Neural crest cell (in vitro differentiated cells): ENCODE measurements at places on chromosomes 12 and 14. TPM values are rescaled to one million over a fixed set of nuclear protein-coding genes. Genes with fewer than 3 reads are reported as not detected.

GRCh38 chr14:61627612-61628011 is 67.7 kb upstream of the HIF1A start:
- H3K27me3 ChIP-seq = no peaks in the 10 kb centered on the region
- H3K36me3 ChIP-seq = no peaks in the 10 kb centered on the region
- no peak for DNase-seq
- peaks cover 18% of the 10 kb centered on the region for H3K4me1 ChIP-seq
- H3K27ac ChIP-seq = no peak overlapping the region
- H3K4me3 ChIP-seq = no peak overlapping the region

DNA sequence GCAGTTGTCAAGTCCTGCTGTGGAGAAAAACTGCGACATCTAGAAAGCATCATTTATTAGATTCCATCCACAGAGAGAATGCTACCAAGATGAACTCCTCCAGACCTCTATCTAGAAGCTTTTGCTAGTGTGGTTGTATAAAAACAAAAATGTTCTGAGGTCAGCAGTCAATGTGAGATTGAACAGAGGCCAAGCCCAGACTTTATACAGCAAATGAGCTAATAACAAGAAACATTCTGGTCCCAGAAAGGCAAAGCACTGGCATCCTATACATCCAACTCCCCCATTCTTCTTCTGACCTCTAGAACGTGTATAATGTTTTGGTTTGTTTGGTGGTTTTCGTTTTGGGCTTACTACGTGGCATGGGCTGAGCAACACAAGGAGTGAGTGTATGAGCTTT is 26.7 kb upstream of the RIN3 start:
- peaks cover 23% of the 10 kb centered on the region for H3K4me1 ChIP-seq
- H3K36me3 ChIP-seq = no peaks in the 10 kb centered on the region
- H3K27me3 ChIP-seq = no peaks in the 10 kb centered on the region
- H3K4me3 ChIP-seq = no peak overlapping the region

- H3K4me3 ChIP-seq = no peak overlapping the region
- no peaks in the 10 kb centered on the region for H3K4me1 ChIP-seq
- no peaks in the 10 kb centered on the region for H3K27me3 ChIP-seq
- DNase-seq = no peak
Measured at GRCh38 chr12:92378682-92379479, 233.2 kb upstream of the BTG1 start.

DNA sequence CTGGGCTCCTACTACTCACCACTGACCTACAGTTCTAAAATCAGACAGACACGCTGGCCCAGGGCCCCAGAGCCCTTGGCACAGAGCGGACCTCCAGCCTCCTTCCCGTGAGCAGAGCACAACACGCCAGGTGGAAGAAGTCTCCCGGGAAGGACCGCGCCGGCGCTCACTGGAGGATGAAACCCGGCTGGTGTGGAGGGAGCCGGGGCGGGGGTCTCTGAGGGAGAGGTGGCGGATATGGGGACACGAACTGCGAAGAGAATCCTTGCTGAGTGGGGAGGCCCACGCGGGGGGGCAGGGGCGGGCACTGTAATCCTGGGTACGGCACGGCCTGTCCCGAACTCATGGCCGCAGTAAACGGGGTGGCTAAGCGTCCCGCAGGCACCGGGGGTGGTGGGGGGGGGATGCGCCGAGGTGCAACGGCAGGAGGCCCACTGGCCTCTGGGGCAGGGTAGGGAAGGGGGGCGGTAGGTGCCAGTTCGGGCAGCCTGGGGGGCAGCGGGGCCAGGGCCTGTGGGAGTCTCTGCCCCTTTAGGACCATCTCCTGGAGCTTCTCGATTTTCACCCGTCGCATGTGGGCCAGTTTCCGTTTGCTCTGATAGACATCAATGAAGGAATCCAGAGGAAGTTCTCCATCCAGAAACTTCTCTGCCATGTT is 28.8 kb downstream of the VPS37B start:
- no peaks in the 10 kb centered on the region for H3K27me3 ChIP-seq
- H3K4me1 ChIP-seq = peaks cover 21% of the 10 kb centered on the region
- peaks cover 9% of the 10 kb centered on the region for H3K36me3 ChIP-seq

- DNase-seq = no peak
- H3K27ac ChIP-seq = no peak overlapping the region
- H3K36me3 ChIP-seq = no peaks in the 10 kb centered on the region
- H3K27me3 ChIP-seq = no peaks in the 10 kb centered on the region
Measured at GRCh38 chr12:94769776-94770759, 119.7 kb upstream of the TMCC3 start.

GRCh38 chr12:56872366-56872765 is 61.8 kb downstream of the SDR9C7 start:
- H3K4me3 ChIP-seq = no peak overlapping the region
- peaks cover 5% of the 10 kb centered on the region for H3K36me3 ChIP-seq
- H3K27ac ChIP-seq = no peak overlapping the region
- no peaks in the 10 kb centered on the region for H3K4me1 ChIP-seq
- H3K27me3 ChIP-seq = peaks cover 12% of the 10 kb centered on the region

GRCh38 chr14:66403183-66403582 is 83.0 kb upstream of the CCDC196 start:
- H3K27me3 ChIP-seq = no peaks in the 10 kb centered on the region
- DNase-seq = no peak
- no peak overlapping the region for H3K4me3 ChIP-seq
- peaks cover 7% of the 10 kb centered on the region for H3K4me1 ChIP-seq
- H3K27ac ChIP-seq = no peak overlapping the region

DNA sequence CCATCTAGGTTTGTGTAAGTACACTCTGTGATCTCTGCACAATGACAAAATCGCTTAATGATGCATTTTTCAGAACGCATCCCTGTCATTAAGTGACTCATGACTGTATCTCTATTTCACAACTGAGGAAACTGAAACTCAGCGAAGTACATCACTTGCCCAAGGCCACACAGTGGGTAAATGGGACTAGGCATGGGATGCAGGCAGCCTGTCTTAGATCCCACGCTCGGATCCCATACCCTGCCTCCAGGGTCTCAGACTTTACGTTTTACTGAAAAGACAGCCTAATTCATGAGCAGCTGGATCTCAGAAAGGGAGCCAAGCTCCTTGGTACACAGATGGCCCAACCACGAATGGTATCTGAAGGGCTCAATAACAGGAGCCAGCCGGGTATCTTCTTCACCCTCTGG is 2.4 kb upstream of the MLEC start:
- no peaks in the 10 kb centered on the region for H3K36me3 ChIP-seq
- H3K4me1 ChIP-seq = peaks cover 20% of the 10 kb centered on the region
- peak overlapping the region; percentile 99 for H3K4me3 ChIP-seq
- no peaks in the 10 kb centered on the region for H3K27me3 ChIP-seq
- no peak overlapping the region for H3K27ac ChIP-seq
- DNase-seq = no peak

- H3K27me3 ChIP-seq = no peaks in the 10 kb centered on the region
- H3K27ac ChIP-seq = no peak overlapping the region
- peaks cover 26% of the 10 kb centered on the region for H3K4me1 ChIP-seq
Measured at GRCh38 chr14:50520947-50521815, 11.2 kb downstream of the MAP4K5 start.

GRCh38 chr14:59210621-59211020 is 22.2 kb downstream of the DAAM1 start:
- no peak overlapping the region for H3K4me3 ChIP-seq
- H3K27ac ChIP-seq = no peak overlapping the region
- H3K4me1 ChIP-seq = peaks cover 10% of the 10 kb centered on the region
- no peak for DNase-seq

DNA sequence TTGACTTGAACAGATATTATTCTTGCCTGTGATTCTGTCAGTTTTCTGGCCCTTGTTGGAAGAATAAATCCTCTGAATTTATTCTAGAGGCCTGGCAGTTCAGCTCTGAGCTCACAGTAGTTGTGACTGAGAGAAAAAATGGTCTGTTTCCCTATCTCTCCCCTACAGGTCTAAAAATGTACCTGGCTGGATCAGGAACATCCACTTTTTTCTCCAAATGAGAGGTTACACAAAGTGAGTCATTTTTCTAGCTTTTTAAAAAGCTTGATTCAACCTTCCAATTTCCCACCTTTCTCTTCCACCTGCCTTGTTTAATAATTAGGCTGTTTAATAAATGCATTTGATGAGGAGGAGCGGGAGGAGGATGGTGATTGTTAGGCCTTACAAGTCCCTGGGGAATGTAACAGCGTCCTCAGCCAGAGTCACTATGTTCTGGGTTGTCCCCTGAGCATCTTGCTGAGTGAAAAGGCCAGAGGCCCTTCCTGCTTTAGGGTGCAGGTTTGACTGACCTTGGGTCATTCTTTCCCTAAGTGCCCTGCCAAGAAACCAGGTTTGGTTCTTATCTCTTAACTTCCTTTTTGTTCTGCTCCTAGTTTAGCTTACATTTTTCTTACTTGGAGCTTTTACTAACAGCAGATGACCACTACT is 91.7 kb upstream of the FUT8 start:
- DNase-seq = no peak
- H3K36me3 ChIP-seq = no peaks in the 10 kb centered on the region
- H3K4me3 ChIP-seq = no peak overlapping the region

- H3K27ac ChIP-seq = no peak overlapping the region
- no peak for DNase-seq
- H3K36me3 ChIP-seq = no peaks in the 10 kb centered on the region
Measured at GRCh38 chr14:45793081-45793480, 540.1 kb upstream of the MIS18BP1 start.

GRCh38 chr14:32865827-32866376 is 72.8 kb upstream of the NPAS3 start:
- H3K36me3 ChIP-seq = peaks cover 2% of the 10 kb centered on the region
- DNase-seq = no peak
- H3K27ac ChIP-seq = no peak overlapping the region
- no peaks in the 10 kb centered on the region for H3K4me1 ChIP-seq
- H3K27me3 ChIP-seq = no peaks in the 10 kb centered on the region

- no peak for DNase-seq
- H3K27me3 ChIP-seq = no peaks in the 10 kb centered on the region
- H3K4me3 ChIP-seq = no peak overlapping the region
- H3K36me3 ChIP-seq = no peaks in the 10 kb centered on the region
Measured at GRCh38 chr12:63525831-63526230, 142.5 kb downstream of the DPY19L2 start.

DNA sequence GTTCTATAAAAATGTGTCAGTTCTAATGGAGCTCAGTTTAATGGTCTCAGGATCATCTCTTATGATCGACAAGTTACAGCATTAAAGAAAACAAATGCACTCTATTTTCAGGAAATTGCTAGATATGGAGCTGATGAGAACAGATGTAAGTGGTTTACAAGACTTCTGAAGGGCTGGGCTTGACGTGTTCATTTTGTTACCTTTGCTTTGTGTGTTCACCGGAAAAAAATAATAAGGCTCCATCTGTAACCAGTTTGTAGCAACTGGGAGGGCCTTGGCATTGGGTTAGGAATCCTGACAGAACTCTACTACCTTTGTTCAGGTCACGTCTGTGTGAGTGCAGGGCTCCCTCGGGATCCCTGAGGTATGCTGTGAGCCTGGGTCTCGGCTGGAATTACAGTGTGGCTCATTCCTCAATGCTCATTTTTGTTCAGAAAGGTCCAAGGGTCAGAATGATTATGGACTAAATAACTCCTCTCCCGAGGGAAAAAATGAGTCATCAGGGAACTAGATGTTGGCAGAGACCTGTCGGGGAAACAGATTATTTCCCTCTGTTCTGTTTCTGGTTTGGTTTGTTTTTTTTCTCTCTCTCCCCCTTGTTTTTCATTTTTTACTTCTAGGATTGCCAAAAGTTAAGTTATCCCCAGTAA is 158.0 kb downstream of the SLC5A8 start:
- H3K27ac ChIP-seq = no peak overlapping the region
- H3K4me3 ChIP-seq = no peak overlapping the region
- no peaks in the 10 kb centered on the region for H3K36me3 ChIP-seq
- DNase-seq = no peak

DNA sequence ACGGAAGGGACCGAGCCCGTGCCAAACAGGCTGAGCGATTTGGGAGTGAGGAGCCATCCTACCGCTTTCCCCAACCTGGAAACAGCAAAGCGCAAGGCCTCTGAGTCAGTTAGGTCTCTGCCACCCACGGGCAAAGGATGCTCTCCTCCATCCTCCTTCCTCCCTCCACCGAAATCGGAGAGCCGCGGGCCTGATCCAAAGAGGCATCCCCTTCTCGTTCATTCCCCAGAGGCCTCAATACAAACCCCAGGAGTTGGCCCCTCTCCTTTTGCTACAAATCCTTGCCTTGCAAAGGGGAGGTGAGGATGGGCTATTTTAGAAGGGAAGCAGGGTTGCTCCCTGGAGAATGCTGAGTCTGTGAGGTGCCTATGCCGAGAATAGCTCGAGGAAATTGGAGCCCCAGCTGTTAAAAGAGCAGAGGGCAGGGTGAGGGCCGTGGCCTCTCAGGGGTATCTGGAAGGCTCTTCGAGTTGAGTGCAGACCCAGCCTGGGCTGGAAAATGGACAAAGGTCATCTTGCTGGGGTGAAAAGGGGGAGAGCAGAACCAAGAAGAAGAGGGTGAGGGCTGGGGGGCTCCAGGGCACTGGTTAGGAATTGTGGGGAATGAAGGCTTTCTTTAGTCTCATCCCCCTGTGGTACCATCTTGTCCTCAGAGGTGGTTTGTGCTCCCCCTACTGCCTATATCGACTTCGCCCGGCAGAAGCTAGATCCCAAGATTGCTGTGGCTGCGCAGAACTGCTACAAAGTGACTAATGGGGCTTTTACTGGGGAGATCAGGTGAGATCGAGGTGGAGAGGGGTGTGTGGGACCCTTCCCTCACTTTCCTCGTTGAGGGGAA is 1.1 kb downstream of the TPI1 start:
- DNase-seq = no peak
- peaks cover 46% of the 10 kb centered on the region for H3K4me1 ChIP-seq
- H3K27ac ChIP-seq = peak overlapping the region; percentile 83

DNA sequence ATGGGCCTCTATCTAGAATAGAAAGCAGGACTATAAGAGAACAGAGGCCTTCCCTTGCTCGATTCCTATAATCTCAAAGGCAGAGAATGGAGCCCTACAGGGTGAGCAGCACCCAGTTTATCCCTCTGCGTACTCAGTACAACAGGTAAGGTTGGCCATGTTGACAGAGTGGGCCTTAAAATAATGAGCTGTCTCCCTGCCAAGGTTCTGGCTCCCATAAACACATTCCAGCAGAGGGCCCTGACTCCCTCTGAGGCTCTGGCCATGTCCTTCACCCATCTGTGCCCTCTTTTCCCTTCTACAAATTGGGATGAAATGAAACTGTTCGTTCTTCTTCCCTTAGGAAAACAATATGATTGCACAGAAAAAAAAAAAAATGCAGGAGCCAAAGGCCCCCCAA is 16.9 kb upstream of the PNMA1 start:
- no peaks in the 10 kb centered on the region for H3K27me3 ChIP-seq
- H3K27ac ChIP-seq = peak overlapping the region; percentile 35
- DNase-seq = no peak
- H3K36me3 ChIP-seq = peaks cover 11% of the 10 kb centered on the region
- H3K4me1 ChIP-seq = peaks cover 9% of the 10 kb centered on the region

GRCh38 chr12:32822344-32822743 is 66.6 kb upstream of the YARS2 start:
- peaks cover 2% of the 10 kb centered on the region for H3K36me3 ChIP-seq
- H3K4me3 ChIP-seq = no peak overlapping the region
- H3K27ac ChIP-seq = no peak overlapping the region
- H3K4me1 ChIP-seq = no peaks in the 10 kb centered on the region
- no peak for DNase-seq
- H3K27me3 ChIP-seq = no peaks in the 10 kb centered on the region

Gene RFX4
- 52.1 and 53.8 TPM in 2 replicates for total RNA-seq

Gene TMEM253
- 1.6 TPM in 2 replicates for total RNA-seq

Gene FAM186B
- 0.28 TPM in 1 of 2 replicates, not detected in the other for total RNA-seq

Gene LMNTD1
- not detected in 2 replicates for total RNA-seq

Gene KRT78
- not detected in 2 replicates for total RNA-seq
